Central memory CD4-positive, alpha-beta T cell (primary cell): ENCODE measurements at places on chromosomes 11 and 22.

GRCh38 chr11:2149460-2149859, 10.3 kb upstream of the IGF2 start:
- no peak for DNase-seq

GRCh38 chr11:45544826-45545225, 120.6 kb downstream of the CHST1 start:
- no peak for DNase-seq

DNA sequence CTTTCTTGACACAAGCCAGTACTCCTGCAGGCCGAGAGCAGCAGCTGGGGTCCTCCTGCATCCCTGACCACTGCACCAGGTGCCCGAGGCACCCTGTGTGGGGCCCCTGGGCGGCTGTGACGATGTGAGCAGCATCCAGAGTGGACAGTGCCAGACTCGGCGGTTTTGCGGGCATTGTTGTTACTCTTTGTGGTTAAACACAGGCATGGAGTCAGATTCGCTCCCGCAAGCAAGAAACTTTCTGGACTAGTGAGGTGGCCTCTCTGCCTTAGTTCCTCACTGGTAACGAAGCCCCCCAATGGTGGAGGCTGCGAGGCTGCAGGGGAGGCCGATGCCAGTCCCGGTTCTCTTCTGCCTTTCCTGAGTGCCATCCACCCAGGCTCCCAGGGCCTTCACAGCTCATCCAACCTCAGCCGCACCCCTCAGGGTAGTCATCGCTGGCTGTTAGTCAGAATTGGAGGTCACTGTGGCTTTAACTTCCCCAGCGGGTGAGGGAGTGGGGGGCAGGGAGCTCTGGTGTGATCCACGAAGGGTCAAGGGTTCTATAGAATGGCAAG, 3.7 kb upstream of the CLDN5 start:
- no peak for DNase-seq

DNA sequence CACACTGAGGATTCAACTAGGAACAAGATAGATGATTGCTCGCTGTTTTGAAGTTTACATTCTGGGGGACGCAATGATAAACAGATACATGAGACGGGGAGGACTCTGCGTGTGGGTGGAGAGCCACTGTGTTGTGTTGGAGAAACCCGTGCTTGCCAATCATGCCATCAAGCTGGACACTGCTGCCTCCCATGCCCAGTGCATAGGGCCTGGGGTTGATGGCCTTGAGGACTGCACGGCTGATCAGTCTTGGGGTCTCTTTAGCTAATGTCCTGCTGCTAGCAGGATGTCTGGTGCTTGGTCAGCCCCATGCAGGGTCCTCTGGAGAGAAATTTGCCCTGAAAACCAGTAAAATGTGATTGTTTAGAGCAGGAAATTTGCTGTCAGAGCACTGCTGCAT, 221.2 kb upstream of the B3GAT1 start:
- DNase-seq = no peak

DNA sequence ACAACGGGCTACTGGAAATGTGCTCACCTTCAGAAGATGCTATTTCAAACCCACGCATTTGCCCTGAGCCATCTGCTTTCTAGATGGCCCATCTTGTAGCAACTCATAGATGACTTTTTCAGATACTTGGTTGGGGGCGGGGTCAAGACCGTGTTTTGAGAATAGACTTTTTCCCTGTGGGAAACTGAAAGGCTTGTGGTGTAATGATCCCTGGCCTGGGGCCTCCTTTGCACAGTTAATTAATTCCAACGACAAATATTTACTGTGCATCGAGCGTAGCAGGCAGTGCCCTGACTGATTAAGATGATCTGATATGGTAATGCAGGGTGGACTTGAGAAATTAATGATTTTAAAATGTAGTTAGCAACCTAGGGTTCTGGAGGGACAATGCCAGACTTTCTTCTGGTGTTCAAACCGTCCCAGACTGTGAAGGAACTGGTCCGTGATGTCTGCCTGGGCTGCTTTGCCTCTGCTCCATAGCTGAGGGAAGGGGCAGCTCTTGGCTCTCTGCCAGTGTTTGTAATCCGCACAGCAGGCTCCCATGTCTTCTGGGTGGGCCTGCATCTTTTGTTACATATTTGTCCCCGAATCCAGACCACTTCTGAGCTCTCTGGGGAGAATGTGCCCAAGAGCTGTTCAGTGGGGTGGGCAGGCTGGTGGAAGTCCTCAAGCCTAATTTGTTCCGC, 84.8 kb downstream of the ADAMTS15 start:
- DNase-seq = no peak
